ENCODE measurements at places on chromosomes 4 and X. TPM values are rescaled to one million over a fixed set of nuclear protein-coding genes. Genes with fewer than 3 reads are reported as not detected.

- no peak for DNase-seq
- H3K27me3 ChIP-seq: no peaks in the 10 kb centered on the region
- H3K36me3 ChIP-seq: no peaks in the 10 kb centered on the region
These were observed 45.8 kb upstream of the PITX2 start for GRCh38 chr4:110668463-110669235.

DNA sequence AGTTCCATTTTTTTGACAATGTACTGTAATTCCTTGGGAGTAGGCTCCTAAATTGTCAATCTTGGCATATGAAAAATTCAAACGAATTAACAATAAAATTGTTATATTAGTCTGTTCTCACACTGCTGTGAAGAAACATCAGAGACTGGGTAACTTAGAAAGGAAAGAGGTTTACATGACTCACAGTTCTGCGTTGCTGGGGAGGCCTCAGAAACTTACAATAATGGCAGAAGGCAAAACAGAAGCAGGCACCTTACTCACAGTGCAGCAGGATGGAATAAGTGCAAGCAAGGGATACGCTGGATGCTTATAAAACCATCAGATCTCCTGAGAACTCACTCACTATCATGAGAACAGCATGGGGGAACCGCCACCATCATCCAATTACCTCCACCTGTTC, 246.4 kb upstream of the TRAM1L1 start:
- H3K36me3 ChIP-seq: no peaks in the 10 kb centered on the region
- H3K27ac ChIP-seq: no peak overlapping the region
- H3K4me1 ChIP-seq: no peaks in the 10 kb centered on the region

The NLGN3 gene
- 4.6 TPM for total RNA-seq

DNA sequence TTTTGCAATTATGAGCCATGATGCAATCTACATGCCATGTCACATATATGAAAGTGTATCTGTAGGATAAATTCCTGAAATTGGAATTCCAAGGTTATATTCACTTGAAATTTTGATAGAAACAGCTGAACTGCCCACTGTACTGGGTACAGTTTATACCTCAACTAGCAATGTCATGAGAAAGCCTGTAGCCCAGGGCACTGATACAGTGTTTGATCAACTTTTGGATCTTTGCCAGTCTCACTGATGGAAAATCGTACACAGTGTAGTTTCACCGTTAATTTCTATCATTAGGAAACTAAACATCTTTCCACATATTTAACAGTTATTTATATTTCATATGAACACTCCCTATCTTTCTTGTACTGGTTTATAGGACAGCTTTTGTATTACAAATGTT, 34.2 kb downstream of the TAPT1 start:
- H3K27ac ChIP-seq: no peak overlapping the region
- H3K36me3 ChIP-seq: peaks cover 4% of the 10 kb centered on the region
- H3K4me1 ChIP-seq: no peaks in the 10 kb centered on the region

DNA sequence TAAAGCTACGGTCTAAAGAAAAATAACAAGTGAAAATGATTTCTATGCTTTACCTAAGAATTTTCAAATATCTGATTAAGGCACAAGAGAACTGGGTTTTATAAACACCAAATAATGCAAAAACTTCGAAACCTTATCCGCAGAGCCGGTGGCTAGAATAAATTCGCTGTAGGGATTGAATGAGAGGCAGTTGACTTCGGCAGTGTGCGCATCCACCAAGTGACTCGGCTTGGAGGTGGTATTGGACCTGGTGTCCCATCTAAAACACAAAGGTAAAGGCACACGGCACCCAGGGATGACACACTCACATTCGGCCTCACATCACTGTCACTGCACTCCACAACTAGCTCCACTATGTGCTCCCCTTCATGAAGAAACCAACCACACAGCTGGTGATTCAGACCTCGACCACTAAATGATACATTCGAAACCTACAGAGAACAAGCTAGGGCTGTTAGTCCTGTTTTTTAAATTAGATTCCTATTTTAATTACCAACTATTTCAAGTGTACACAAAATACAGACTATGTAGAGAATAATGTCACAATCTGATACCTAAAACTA, 17.5 kb downstream of the RBBP7 start:
- no peak for DNase-seq
- H3K27me3 ChIP-seq: no peaks in the 10 kb centered on the region
- H3K4me1 ChIP-seq: no peaks in the 10 kb centered on the region
- no peak overlapping the region for H3K4me3 ChIP-seq
- peaks cover 4% of the 10 kb centered on the region for H3K36me3 ChIP-seq
- no peak overlapping the region for H3K27ac ChIP-seq

The ATP2B3 gene
- 0.05 TPM for total RNA-seq

The CLCN5 gene
- 3.8 TPM for total RNA-seq

DNA sequence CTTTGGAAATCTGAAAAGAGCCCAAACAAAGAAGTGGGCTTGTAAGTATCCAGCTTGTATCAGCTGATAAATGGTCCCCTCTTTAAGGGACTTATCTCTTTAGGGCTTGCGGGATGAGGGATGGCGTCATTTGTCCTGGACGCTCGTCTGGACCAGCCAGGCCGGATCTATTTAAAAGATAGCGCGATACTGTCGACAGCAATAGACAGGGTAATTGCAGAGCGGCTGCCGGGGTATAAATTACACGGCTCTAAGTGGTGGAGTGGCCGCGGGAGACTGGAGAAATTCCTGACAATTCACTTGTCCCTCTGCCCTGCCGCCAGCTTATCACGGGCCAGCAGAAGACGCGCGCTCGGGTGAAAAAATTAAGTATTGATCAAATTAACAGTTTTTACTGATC, 90.7 kb downstream of the FAM53A start:
- no peak overlapping the region for H3K27ac ChIP-seq
- no peaks in the 10 kb centered on the region for H3K4me1 ChIP-seq
- no peaks in the 10 kb centered on the region for H3K27me3 ChIP-seq
- no peak overlapping the region for H3K4me3 ChIP-seq
- no peak for DNase-seq

The SLC25A53 gene
- total RNA-seq: 10.4 TPM

The VBP1 gene
- 19.3 TPM for total RNA-seq

The MAGEB1 gene
- total RNA-seq: not detected

GRCh38 chrX:19630776-19631707, 115.7 kb upstream of the MAP3K15 start:
- peaks cover 15% of the 10 kb centered on the region for H3K4me1 ChIP-seq
- no peak overlapping the region for H3K4me3 ChIP-seq
- H3K27ac ChIP-seq: no peak overlapping the region
- H3K27me3 ChIP-seq: no peaks in the 10 kb centered on the region
- DNase-seq: no peak

- DNase-seq: no peak
- H3K27ac ChIP-seq: no peak overlapping the region
These were observed 8.4 kb downstream of the ATP10D start for GRCh38 chr4:47493238-47494123.

GRCh38 chr4:69096111-69096656, at the start of gene UGT2B7:
Gene UGT2B7, plus strand, starts transcription at chr4:69096474. Its CDS starts 47 bp downstream, at chr4:69096521.
- no peaks in the 10 kb centered on the region for H3K36me3 ChIP-seq
- DNase-seq: no peak
- no peak within 1 kb of the TSS for H3K4me3 ChIP-seq
- H3K27me3 ChIP-seq: no peaks in the 10 kb centered on the region
- no peak within 1 kb of the TSS for H3K27ac ChIP-seq
- H3K4me1 ChIP-seq: no peaks in the 10 kb centered on the region

DNA sequence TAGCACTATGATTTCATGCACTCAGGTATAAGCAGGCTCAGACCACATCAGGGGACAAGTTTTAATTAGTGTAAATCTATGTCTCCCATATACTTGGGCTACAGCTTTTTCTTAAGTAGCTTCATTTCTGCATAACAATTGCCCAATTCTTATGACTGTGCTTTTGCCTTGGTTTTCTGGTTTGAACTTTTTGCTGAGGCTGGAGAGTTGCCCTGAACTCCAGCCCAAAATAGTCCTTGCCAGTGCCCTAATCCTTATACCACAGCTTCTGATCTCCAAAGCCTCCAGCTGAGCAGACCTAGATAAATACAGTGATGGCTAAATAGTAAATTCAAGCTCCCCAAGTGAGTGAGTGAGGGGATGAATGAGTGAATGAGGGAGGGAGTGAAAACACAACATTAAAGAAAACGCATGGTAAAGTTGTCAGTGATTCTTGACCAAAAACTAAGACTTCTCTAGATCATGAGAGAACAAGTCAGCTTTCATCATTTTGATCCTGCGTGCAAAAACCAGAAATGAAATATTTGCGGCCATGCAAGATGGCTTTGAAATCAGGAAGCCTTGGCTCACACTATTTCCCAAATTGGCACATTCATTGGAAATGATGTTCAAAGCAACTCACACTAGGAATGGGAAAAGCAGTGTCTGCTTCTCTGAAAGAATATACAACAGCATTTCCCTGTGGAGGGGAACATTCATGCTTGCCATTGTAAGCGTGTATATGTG, 437.1 kb upstream of the CTSO start:
- H3K27ac ChIP-seq: no peak overlapping the region
- H3K27me3 ChIP-seq: no peaks in the 10 kb centered on the region
- no peak for DNase-seq
- H3K36me3 ChIP-seq: no peaks in the 10 kb centered on the region
- no peak overlapping the region for H3K4me3 ChIP-seq

The RELL1 gene
- total RNA-seq: 35.2 TPM

- peak; percentile 84 for DNase-seq
- H3K4me1 ChIP-seq: peaks cover 13% of the 10 kb centered on the region
- peak overlapping the region; percentile 57 for H3K4me3 ChIP-seq
- no peaks in the 10 kb centered on the region for H3K36me3 ChIP-seq
These were observed 689 bp upstream of the OGT start for GRCh38 chrX:71532078-71532752.

The UGT2B15 gene
- total RNA-seq: not detected

DNA sequence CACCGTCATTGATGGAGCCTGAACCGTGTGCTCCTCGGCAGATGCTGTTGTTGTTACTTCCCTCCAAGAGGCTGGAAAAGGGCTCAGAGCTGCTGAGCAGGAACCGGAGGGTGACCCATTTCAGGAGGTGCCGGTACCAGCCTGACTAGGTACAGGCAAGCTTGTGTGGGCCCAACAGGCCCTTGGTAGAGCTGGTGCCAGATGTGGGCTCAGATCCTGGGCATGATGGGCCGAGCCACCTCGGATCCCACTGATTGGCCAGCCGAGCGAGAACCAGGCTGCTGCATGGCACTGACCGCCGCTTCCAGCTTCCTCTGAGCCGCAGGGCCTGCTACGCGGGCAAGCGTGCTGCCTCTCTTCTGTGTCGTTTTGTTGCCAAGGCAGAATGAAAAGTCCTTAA, 33.7 kb downstream of the NOP14 start:
- no peak overlapping the region for H3K4me3 ChIP-seq
- H3K27ac ChIP-seq: peak overlapping the region; percentile 3
- H3K36me3 ChIP-seq: peaks cover 4% of the 10 kb centered on the region
- no peaks in the 10 kb centered on the region for H3K27me3 ChIP-seq
- DNase-seq: no peak

The OPRPN gene
- not detected for total RNA-seq

The CCNB3 gene
- total RNA-seq: 2.3 TPM

DNA sequence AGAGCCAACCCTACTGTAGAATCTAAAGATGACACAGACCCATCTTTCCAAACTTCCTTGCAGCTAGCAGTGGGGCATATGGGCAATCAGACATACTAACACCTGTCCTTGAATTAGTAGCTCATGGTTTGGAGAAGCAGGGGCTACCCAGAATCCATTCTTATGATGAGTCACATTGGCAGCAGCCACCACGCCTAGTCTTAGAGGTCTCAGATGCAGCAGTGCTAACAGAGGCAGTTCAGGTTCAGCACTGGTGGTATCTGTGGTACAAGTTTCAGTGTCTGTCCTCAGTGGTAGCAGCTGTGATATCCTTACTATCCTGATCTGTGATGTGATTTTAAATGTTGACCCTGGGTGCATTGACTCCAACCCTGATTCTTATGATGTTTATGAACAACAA, 68.1 kb downstream of the FRMPD4 start:
- H3K27me3 ChIP-seq: no peaks in the 10 kb centered on the region
- H3K4me1 ChIP-seq: no peaks in the 10 kb centered on the region
- no peaks in the 10 kb centered on the region for H3K36me3 ChIP-seq
- H3K4me3 ChIP-seq: no peak overlapping the region
- H3K27ac ChIP-seq: no peak overlapping the region

DNA sequence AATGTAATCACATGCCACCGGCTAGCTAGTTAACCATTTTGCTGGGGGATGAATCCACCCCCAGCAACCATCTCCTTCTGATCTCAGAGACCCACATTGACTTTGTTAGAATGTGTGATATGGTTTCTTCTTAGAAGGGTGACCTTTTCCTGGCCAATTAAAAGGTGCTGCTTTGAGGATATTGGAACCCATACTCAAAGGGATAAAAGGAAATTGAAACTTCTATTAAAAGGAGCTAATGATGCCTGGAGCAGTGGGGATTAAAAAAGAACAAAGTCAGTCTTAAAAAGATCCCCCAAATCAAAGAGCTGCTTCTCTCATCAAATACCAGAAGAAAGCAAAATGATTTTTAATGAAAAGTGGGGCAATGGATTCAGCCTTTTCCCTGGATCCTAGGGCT, 214.1 kb downstream of the SHROOM3 start:
- H3K4me3 ChIP-seq: no peak overlapping the region
- no peak overlapping the region for H3K27ac ChIP-seq
- no peaks in the 10 kb centered on the region for H3K36me3 ChIP-seq
- no peaks in the 10 kb centered on the region for H3K4me1 ChIP-seq
- no peak for DNase-seq
- no peaks in the 10 kb centered on the region for H3K27me3 ChIP-seq

The ZBTB33 gene
- total RNA-seq: 24.6 TPM

DNA sequence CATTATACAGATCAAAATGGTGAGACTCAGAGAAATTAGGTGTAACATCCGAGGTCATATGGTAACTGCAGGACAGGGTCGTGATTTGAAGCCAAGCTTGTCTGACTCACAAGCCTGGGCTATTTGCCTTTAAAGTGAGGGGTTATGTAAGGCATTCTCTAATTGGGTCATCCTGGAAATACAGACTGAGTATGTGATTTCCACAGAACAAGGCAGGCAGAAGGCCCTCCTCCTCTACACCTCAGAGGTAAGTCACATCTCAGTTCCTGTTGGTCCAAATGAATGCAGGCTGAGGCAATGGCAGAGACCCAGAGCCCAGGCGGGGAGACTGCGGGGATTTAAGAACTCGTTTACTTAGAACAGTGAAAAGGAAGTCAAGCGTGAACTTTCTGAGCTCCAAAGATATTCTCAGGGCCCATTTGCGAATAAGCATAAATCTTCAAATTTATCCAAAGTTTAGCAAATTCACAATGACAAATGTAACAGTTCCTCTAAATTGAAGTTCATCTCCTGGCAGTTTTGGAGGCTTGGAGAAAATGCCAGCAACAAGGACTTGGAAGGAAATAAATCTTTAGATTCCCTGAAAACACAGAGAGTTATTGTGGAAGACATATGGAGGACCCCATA, 153.3 kb downstream of the LDB2 start:
- no peaks in the 10 kb centered on the region for H3K36me3 ChIP-seq
- H3K27me3 ChIP-seq: no peaks in the 10 kb centered on the region

DNA sequence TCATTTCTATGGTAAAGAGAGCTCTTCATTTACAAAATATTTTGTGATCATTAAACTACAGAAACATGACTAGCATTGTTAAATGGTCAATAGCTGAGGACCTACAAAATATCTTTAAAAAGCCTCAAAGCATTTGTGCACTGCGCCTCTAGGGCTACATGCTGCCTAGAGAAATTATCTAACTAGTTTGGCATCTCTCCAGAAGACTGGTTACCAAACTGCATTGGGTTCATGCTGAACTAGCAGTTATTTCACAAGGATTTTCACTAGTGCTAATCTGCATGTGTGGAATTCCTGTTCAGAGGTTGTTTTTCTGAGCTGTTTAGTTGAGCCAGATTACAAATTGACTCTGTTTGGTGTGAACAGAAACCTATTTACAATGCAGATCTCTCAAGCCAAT, 58.5 kb upstream of the PITX2 start:
- H3K27ac ChIP-seq: no peak overlapping the region
- DNase-seq: no peak
- no peaks in the 10 kb centered on the region for H3K4me1 ChIP-seq
- no peaks in the 10 kb centered on the region for H3K27me3 ChIP-seq
- no peak overlapping the region for H3K4me3 ChIP-seq
- no peaks in the 10 kb centered on the region for H3K36me3 ChIP-seq

The ESX1 gene
- total RNA-seq: not detected

The MAGEA4 gene
- not detected for total RNA-seq
